ENCODE measurements at places on chromosomes 3 and 15.

DNA sequence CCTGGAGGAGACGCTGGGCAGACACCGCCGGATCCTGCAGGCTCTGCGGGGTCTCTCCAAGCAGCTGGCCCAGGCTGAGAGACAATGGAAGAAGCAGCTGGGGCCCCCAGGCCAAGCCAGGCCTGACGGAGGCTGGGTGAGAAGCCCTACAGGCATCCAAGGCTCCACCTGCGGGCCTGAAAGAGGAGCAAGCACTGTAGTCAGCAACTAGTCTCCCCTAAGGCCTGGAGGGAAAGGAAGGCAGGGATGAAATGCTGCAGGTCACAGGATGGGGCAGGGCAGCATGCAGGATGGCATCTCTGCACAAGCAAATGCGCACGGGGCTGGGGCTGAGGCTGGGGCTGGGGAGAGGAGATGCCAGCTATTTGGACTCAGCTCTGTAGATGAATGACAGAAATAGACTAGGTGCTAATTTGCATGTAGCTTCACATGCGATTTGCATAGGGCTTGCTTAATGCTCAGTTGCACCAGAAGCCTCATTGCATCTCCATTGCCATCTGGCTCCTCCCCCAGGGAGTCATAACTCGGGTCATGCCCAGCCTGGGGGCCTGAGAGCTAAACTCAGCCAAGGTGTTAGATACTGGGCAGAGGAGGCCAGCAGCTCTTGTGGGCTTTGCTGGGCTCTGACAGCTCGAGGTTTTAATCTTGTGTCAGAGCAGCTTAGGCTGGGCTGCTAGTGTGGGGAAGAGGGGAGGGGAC lies 5.2 kb upstream of the CPLX3 start:
- DNase-seq = no peak

DNA sequence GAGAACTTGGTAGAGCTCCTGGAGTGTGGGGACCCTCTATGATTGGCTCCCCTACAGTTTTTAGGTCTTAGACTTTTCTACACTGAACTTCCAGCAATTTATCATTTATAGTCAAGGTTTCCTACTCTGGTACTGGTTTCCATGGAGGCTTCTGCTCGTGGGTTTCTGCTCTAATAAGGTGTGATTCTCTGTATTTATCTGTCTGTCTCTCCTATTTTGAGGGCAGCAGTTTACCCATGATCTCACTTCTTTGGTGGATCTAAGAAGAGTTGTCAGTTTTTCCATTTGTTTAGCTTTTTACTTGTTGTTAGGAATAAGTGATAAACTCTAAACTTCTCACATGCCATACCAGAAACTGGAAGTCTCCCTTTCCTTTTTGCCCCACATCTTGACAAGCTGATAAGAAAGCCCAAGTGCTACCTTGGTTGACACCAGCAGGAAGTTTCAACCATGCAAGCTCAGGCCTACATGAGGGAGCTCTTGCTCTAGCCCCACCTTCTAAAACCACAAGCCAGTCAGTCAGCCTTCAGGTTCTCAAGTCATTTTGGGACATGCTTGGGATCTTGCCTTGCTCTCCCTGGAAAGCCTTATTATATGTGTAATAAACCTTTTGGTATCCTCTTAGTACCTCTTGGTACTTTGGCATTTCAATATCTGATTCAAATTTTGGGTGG lies 10.0 kb downstream of the TIMMDC1 start:
- DNase-seq = peak; percentile 31

- no peak for DNase-seq
Observed at GRCh38 chr3:127013758-127014535, 31.0 kb downstream of the PLXNA1 start.

DNA sequence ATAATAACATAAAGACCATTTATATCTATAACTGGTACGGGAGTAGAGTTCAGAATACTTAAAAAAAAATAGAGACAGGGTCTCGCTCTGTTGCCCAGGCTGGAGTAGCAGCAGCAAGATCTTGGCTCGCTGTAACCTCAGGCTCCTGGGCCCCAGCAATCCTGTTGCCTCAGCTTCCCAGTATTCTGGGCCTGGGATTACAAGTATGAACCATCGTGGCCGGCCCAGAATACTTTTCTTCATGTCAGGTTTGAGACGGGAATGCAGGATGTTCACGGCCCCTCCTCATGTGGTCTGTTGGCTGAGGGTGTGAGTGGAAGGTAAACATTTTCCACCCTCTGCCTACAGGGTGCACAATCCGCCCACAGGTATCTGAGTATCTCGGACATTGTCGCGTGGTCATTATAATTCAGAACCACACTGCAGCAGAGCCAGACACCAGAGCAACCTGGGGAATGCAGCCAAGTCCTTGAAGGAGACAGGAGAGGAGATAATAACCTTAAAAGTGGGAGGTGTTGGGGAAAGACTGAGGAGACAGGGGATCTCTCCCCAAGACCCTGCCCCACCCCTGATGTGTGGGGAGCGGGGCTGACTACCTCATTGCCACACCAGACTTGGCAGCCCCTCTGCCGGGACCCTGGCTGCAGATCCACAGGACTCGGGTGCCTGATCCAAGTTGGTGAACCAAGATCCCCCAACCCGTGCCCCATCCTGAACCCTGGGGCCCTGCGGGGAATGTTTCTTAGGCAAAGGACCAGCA lies 106.8 kb downstream of the ADCY5 start:
- no peak for DNase-seq

DNA sequence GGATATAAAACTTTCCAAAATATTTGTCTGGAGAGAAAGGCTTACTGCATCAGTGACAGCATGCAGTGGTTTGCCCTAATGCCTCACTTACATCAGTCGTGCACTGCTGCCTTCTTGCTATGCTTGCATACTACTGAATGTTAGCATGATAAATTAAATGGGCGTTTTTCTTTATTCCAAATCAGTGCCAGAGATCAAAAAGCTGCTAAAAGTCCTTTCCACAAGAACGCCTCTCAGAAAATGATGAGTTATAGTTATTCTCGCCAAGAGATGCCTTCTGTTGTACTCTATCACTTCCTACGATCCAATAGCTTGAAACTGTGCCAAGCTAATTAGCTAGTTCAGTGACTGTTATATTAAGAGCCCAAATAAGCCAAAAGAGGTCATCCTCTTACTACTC lies 345.8 kb upstream of the ROBO2 start:
- no peak for DNase-seq

- DNase-seq = no peak
Observed at GRCh38 chr3:52880474-52880873, 16.9 kb downstream of the STIMATE start.

Measured in activated T-helper 1 cell treated with anti-CD3 and anti-CD28 coated beads, Interleukin-12 subunit alpha, Interleukin-12 subunit beta, Interleukin-2, Interleukin-4 antibody, amounts not matched to agents 30 ng/mL and 10 ng/mL and 1 ng/mL, durations not matched to agents 14 hours and 24 hours and 36 hours (primary cell).